ENCODE measurements at places on chromosomes 7 and 10.

- peak; percentile 87 for DNase-seq
These were observed 37.2 kb downstream of the DLG5 start for GRCh38 chr10:77889277-77889903.

- DNase-seq, result no peak
These were observed 40.0 kb downstream of the GOLGA7B start for GRCh38 chr10:97889461-97890265.

- DNase-seq, result no peak
These were observed 40.0 kb downstream of the SVOPL start for GRCh38 chr7:138661069-138661635.

- no peak for DNase-seq
These were observed 89.2 kb upstream of the INHBA start for GRCh38 chr7:41792120-41792519.

DNA sequence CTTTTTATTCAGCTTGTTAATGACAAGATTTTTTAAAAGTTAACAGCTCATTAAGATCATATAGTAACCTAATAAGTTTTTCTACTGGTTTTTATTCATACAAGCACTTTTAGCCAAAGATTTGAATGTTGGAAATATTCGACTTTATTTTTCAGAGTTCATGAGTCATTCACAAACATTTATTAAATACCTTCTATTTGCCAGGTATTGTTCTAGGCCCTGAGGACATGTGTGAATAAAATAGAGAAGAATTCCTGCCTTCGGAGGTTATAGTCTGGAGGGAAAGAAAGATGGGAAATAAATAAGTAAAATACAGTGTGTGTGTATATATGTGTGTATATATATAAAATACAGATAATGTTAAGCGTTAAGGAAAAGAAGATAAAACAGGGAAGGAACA, 31.5 kb downstream of the BTAF1 start:
- DNase-seq, result no peak

DNA sequence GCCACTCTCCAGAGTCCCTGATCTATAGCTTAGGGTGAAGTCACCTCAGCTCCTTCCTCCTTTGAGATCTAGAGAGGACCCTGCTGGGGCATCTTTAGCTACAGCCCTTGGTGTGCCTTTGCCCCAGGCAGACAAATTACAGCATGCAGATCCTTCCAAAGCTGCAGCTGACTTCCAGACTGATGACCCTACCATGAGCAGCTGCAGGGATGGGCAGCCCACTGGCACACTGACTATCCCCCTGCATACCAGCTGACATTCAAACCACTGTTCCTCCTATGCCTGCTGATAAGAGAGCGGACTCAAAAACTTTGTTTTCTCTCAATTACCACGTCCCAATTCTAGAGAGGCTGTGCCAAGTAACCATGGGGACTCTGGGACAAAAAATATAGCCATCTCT, 70.6 kb downstream of the COL13A1 start:
- DNase-seq, result no peak

- DNase-seq, result peak; percentile 20
These were observed 32.1 kb downstream of the JCAD start for GRCh38 chr10:30027057-30028005.

DNA sequence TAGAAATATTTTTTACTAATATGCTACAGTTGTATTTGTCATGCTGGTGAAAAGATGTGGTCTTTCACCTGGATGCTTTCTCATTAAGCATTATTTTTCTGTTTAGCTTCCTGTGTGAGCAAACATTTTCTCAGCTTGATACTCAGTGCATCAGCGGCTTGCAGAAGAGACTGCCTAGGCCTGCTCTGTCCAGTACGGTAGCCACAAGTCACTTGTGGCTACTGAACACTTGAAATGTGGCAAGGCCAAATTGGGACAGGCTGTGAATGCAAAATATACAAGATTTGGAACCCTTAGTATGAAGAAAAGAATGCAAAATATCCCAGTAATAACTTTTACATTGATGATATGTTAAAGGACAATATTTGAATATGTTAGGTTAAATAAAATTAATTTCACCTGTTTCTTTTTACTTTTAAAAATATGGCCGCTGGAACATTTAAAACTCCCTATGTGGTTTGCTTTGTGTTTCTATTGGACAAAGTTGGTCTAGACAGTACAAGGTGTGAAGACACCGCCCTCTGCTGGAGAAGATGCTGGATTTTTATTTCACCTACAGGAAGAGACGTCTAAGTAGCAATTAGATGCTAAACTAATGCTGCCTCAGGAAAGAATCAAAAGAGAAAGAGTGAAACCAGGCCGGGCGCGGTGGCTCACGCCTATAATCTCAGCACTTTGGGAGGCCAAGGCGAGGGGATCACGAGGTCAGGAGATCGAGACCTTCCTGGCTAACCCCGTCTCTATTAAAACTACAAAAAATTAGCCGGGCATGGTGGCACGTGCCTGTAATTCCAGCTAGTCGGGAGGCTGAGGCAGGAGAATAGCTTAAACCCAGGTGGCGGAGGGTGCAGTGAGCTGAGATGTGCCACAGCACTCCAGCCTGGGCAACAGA, 5.3 kb downstream of the SRGN start:
- DNase-seq, result peak; percentile 73

DNA sequence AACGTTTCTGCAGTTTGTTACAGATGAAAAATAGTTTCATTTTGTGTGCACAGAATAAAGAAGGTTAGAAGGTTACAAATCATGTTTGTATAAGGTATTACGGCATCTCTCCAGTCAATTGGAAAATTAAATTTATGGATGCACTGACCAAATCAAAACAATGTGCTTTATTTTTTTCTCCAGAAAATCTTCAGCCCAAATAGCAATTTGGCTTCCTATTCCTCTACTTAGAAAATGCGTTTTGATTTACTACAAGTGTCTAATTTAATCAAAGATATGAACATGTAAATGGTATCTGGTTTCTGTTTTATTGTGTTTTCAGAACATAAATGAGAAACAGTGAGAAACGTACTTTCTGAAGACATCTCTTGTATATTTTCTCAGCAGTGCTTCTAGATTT, 63.4 kb downstream of the AGMO start:
- no peak for DNase-seq

DNA sequence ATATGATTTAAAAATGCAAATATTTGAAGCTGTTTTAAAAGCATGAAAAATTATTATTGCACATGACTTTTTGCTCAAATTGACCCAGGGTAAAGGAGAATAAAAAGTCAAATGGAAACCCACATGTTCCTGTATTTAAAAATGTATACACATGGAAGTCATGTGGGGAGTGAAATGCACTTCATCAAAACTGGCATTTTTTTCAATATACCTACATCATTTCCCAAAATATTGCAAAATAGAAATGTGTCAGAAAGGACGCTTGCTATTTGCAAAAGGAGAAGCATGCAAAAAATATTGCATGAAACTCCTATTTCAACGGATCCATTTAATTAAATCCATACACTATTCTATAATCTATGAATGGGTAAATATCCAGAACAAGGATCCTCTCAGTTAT, 117.0 kb downstream of the POU6F2 start:
- no peak for DNase-seq

GRCh38 chr10:1233031-1233430, 176.8 kb downstream of the WDR37 start:
- no peak for DNase-seq

GRCh38 chr7:84204655-84205054, 10.1 kb upstream of the SEMA3A start:
- DNase-seq, result no peak

DNA sequence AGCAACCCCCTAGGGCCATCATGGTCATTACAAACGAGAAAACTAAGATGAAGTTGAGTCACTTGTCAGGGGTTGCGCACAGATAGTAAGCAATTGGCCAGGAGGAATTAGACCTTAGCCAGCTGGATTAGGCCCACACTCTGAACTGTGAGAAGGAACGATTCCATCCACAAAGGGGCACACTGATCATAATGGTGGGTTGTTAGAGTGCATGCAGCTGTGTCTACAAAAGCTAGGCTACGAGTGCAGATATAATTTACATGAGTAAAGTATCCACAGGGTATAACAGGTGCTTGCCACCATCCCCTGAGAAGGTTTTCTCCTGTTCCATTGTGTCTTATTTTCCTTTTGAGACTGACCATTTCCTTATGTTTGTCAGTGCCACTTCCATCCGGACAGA, 16.6 kb upstream of the FAM170B start:
- DNase-seq, result no peak

DNA sequence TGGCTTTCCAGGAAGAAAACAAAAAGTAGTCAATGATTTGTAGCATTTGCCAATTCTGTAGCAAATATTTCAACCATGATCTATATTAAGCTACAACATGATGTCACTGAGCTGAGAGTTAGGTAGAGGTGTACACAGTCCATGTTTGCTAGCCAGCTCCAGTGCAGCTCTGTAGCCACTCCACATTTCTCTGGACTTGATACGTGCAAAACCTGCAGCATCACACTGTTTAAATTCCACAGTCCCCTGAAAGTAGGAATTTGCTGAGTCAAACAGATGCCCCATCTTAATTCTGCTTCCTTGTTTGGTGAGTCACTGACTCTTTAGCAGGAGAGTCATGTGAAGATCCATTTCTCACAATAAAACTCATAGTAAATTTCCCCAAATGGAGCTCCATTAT, 89.8 kb upstream of the LRRTM3 start:
- no peak for DNase-seq

DNA sequence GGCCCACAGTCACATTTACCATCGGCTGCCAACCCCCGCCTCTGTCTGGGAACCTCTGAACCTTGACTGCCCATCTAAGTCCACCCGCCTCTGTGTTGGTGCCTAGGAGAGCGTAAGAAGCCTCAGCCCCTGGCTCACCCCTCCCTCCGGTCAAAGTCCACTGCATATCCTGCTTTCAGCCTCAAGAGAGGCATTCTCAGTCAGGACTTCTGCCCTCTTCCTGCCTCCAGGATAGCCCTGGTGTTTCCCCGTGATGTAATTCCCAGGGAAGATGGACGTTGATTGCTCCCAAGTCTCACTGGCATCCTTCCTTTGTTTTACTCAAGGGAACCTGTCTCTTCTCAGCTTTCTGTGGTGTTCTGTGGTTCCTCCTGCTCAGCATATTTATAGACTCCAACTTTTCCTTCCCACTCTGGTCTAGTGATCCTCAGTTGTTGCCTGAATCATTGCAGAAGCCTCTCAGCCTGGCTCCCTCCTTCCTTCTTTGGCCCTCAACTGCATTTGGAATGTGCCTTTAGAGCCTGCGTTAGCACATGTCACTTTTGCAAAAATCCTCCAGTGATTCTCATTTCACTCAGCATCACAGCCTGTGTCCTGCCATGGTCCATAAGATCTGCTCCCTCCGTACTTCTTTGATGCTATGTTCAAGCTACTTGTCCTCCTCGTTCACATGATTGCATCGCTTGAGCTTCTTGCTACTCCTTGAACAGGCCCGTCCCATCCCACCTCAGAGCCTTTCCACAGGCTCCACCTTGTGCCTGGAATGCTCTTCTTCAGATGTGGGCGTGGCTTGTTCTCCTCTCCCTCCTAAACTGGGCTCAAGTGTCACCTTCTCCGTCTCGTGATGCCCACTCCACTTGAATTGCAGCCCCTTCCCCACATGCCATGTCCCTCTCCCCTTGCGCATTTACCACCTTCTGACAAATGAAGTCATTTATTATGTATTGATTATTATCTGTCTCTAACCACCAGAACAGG, 124.2 kb downstream of the PLPP4 start:
- no peak for DNase-seq

- no peak for DNase-seq
These were observed 203.4 kb upstream of the AGR3 start for GRCh38 chr7:17085186-17085585.

- no peak for DNase-seq
These were observed 95.7 kb upstream of the SVIL start for GRCh38 chr10:29730458-29730857.

- DNase-seq, result no peak
These were observed 42.1 kb upstream of the TMEM196 start for GRCh38 chr7:19815546-19815945.

DNA sequence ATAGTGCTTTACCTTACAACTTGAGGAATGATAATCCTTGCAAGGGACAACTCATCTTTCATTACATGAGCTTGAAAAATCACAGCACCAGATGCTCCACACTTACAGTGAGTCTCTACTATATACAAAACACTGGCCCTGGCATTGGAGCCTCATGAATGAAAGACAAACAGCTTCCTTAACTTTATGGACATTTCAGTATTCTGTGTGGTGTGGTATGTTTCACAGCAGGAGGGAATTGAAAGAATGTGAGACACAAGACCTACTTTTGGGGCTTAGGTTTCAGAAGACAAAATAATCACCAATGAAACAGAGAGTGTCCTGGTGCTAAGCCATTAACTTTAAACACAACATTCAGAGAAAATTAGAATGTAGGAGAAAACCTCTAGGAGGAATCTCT, 1249.6 kb downstream of the XPNPEP1 start:
- no peak for DNase-seq

- DNase-seq, result no peak
These were observed 21.3 kb downstream of the CALML3 start for GRCh38 chr10:5545778-5546710.

GRCh38 chr7:151053096-151053495, 4.6 kb downstream of the CDK5 start:
- DNase-seq, result no peak

GRCh38 chr7:99014113-99014985, 129.6 kb downstream of the SMURF1 start:
- DNase-seq, result no peak

GRCh38 chr10:104622598-104623209, 18.4 kb upstream of the SORCS3 start:
- DNase-seq, result no peak

GRCh38 chr7:72406820-72407403, 5.2 kb downstream of the CALN1 start:
- no peak for DNase-seq

DNA sequence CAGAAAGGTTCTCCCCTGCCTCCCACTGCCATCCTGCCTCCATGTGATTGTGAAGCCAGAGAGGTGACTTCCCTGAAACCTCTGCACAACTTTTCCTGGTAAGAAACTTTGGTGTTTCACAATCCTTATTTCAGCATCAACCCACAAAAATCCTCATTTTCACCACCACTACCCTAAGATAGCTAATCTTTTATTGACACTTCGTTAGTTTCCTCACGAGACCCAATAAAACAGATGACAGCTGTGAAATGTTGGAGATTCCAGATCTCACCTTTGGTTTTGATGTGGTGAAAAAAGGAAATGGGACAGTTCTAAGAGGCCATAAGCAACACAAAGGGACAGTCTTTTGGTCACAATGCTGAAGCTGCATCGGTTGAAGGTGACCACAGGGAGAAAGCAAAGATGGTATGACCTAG, 59.9 kb upstream of the TM9SF3 start:
- no peak for DNase-seq

DNA sequence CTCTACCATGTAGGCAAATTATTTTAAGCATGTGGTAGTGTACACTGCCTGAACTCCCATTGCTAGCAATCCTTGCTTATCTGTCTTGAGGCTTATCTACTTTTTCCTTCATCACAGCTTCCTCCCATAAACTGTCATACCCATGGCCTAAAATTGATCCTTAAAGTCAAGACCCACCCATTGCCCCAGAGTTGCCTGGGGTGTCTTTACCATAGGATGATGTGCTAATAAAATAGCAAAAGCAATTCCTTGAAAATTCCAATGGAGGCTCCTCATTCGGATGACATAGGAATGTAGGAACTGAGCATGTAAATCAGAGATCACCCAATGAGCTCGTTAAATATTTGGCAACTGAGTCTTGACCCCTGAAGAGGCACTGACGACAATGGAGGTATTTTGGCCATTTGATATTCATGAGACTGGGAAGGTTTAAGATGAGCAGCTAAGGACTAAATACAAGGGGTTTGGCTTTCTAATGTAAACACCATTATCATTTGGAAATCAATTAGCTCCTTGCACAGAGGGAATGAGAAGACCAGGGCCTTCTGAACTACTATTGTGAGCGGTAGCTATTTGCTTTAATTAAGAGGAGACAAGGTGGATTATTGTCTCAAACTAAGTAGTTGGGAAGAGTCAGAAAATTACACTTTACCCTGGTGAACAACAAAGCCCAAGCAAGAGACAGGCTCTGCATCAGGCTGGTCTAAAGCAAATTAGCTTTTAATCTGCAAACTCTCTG, 234.9 kb downstream of the GATA3 start:
- DNase-seq, result no peak

Data from Ammon's horn (tissue), 1 donor.